Gastrocnemius medialis (tissue), 4 donors: ENCODE measurements at places on chromosomes 2 and 18. TPM values are rescaled to one million over a fixed set of nuclear protein-coding genes. Genes with fewer than 3 reads are reported as not detected.

- H3K4me3 ChIP-seq, result no peak overlapping the region
- no peaks in the 10 kb centered on the region for H3K36me3 ChIP-seq
- no peak for DNase-seq
These were observed 34.6 kb upstream of the SP9 start for GRCh38 chr2:174300114-174300513.

DNA sequence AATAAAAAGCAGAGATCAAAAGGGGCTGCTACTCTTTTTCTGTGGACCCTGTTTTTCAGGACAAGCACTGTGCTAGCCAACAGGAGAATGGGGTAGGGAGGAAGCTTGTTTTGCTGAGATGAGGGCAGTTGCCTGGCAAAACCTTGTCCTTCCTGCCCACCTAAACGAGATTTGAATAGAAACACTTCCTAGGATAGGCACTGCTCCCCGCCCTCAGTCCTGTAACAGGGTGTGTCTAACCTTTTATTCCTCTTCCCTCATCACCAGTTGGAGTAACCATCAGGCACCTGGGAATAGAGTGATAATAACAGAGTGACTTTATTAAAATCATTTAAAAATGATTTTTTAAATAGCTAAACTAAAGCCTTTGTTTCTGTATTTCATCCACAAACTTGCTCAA, 368.8 kb downstream of the LNPK start:
- no peak for DNase-seq
- no peaks in the 10 kb centered on the region for H3K36me3 ChIP-seq

GRCh38 chr18:29160170-29160569, 983.2 kb upstream of the CDH2 start:
- no peaks in the 10 kb centered on the region for H3K4me1 ChIP-seq
- H3K36me3 ChIP-seq, result no peaks in the 10 kb centered on the region
- H3K27me3 ChIP-seq, result no peaks in the 10 kb centered on the region
- DNase-seq, result no peak
- no peak overlapping the region for H3K27ac ChIP-seq

- H3K27ac ChIP-seq, result no peak overlapping the region
- no peak for DNase-seq
- H3K36me3 ChIP-seq, result no peaks in the 10 kb centered on the region
- no peaks in the 10 kb centered on the region for H3K27me3 ChIP-seq
- no peaks in the 10 kb centered on the region for H3K4me1 ChIP-seq
These were observed 62.2 kb upstream of the L3MBTL4 start for GRCh38 chr18:6476880-6477279.

- H3K4me3 ChIP-seq, result no peak overlapping the region
- H3K27me3 ChIP-seq, result no peaks in the 10 kb centered on the region
- no peak overlapping the region for H3K27ac ChIP-seq
- peaks cover 4% of the 10 kb centered on the region for H3K4me1 ChIP-seq
- DNase-seq, result no peak
These were observed 70.5 kb upstream of the WIPF1 start for GRCh38 chr2:174668075-174668474.

DNA sequence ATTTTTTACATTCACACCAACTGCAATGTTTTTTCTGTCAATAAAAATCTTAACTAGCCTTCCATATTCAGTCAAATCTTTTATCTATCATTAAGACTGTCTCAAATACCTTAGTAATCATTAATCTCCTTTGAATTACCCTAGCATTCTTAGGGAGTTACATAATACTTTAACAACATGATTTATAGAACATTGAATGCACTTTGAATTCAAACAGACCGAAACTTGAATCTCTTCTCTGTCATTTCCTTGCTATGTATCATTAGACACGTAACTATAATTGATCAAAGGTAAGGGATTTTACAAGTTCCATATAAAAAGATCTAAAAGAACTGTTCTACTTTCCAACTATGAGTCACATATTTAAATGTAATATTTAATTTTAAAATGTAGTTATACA, 330.9 kb downstream of the RIT2 start:
- H3K27ac ChIP-seq, result no peak overlapping the region
- H3K4me1 ChIP-seq, result no peaks in the 10 kb centered on the region
- no peak for DNase-seq

- no peaks in the 10 kb centered on the region for H3K4me1 ChIP-seq
- H3K36me3 ChIP-seq, result no peaks in the 10 kb centered on the region
- H3K27ac ChIP-seq, result no peak overlapping the region
- no peak overlapping the region for H3K4me3 ChIP-seq
- H3K27me3 ChIP-seq, result no peaks in the 10 kb centered on the region
These were observed 51.6 kb upstream of the ZNF532 start for GRCh38 chr18:58813105-58813504.

- no peak overlapping the region for H3K4me3 ChIP-seq
- H3K27me3 ChIP-seq, result no peaks in the 10 kb centered on the region
- H3K4me1 ChIP-seq, result no peaks in the 10 kb centered on the region
- H3K27ac ChIP-seq, result no peak overlapping the region
- peaks cover 2% of the 10 kb centered on the region for H3K36me3 ChIP-seq
- DNase-seq, result no peak
These were observed 24.1 kb downstream of the SMARCAL1 start for GRCh38 chr2:216436383-216436782.

DNA sequence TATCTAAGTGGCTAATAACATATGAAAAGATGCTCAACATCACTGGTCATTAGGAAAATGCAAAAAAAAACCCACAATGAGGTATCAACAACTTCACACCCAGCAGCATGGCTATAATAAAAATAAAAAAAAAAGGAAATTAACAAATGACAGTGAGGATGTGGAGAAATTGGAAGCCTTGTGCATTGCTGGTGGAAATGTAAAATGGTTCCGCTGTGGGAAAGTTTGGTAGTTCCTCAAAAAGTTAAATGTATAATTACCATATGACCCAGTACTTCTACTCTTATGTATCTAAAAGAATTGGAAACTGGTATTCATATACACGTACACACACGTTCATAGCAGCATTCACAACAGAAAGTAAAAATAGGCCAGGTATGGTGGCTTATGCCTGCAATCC, 15.5 kb upstream of the CACNB4 start:
- no peak overlapping the region for H3K27ac ChIP-seq
- no peaks in the 10 kb centered on the region for H3K27me3 ChIP-seq
- H3K4me3 ChIP-seq, result no peak overlapping the region

The TMEM178A gene
- total RNA-seq, result 0.42 TPM

The ZSWIM2 gene
- total RNA-seq, result not detected

The MYO5B gene
- total RNA-seq, result 0.39 TPM
